ENCODE measurements at places on chromosomes 7 and 10.

DNA sequence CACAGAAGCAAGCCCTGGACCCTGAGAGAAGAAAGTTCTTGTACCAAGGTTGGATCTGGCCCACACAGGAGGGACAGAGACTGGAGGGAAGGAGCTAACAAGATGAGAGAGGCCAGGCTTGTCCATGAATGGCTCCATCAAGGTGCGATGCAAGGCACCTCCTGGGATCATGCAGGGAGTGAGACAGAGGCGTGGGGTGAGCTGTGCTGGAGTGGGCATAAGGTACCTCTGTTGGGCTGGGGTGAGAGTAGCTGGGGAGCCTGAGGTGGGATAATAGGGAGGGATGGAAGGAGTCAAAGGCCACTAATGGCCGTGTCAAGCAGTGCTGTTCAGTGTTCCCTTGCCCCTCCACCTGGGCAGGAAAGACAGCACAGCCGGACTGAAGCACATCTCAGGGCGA lies 9.9 kb downstream of the TMEM72 start:
- no peak for DNase-seq

DNA sequence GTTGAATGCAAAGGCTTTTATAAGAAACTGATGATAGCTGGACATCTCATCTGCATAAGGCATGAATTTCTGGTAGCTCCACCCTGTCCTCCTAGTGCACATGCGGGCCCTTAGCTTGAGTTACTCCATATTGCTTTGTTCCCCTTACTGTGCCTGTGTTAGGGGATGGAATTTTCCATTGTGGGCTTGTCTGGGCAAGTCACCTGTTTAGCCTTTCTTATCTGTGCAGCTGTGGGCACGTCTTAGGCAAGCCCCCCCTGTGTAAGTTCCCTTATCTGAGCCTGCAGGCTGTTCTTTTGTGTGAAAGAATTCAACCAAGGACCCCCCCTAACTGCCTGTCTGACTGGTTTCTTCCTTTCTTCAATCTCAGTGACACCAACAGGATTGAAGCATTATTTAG lies 14.5 kb upstream of the CROT start:
- no peak for DNase-seq

- peak; percentile 26 for DNase-seq
Measured at GRCh38 chr7:141071260-141071854, 2.5 kb upstream of the TMEM178B start.

DNA sequence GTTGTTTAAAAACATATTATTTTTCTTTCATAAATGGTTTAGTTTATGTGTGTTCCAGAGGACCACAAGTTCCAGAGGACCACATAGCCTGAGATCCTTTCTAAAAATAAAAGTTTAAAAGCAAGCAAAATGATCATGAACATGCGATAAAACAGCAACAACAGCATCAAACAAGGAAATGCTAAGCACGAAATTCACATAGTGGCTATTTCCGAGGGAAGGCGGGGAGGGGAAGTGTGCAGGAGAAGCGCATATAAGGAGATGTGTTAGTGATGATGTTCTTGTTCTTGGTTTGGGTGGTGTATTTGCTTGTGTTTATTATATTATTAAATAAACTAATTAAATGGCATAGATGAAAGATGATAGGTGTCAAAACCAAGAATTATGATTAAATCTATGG lies 1.2 kb downstream of the TBATA start:
- no peak for DNase-seq

DNA sequence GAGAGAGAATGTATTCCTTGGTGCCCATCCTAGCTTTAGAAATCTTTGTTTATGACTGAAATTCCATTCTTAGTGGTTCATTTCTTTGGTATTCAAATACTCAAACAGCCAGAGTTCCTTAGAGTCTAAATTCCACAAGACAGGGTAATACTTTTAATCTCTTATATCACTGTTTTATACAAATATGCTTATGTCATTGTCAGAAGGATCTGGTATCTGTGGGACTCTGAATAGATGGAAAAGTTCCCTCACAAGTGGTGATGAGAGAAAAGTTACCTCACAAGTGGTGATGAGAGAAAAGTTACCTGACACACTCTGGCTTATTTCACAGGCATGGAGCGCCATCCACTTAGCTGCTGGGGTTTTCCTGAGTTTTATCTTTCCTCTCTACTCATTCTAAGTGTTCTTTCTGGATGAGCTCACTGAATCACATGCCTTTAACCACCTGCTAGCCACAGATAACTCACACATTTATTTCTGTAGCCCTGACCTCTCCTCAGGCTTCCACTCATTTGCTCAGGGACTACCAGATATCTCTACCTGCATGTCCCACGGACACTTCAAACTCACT lies 784.0 kb downstream of the SUGCT start:
- peak; percentile 59 for DNase-seq

GRCh38 chr10:69662901-69663300 lies 32.9 kb downstream of the FAM241B start:
- no peak for DNase-seq

DNA sequence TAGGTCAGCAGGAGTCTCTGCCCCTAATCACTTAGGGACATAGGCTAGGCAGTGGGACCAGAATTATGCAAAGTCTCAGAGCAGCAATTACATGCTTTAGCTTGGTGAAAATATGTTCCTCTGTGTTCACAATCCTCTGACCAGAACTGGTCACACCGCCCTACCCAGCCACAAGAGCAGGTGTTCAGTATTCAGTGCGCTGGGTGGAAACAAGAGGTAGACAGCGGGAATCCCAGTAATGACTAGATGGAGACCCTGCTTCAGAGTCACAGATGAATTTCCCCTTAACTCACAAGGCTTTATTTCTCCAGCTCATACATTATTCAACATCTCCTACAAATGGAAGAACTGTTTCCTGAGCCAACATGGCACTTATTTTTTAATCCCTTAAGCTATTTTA lies 763.7 kb upstream of the POM121L12 start:
- no peak for DNase-seq

DNA sequence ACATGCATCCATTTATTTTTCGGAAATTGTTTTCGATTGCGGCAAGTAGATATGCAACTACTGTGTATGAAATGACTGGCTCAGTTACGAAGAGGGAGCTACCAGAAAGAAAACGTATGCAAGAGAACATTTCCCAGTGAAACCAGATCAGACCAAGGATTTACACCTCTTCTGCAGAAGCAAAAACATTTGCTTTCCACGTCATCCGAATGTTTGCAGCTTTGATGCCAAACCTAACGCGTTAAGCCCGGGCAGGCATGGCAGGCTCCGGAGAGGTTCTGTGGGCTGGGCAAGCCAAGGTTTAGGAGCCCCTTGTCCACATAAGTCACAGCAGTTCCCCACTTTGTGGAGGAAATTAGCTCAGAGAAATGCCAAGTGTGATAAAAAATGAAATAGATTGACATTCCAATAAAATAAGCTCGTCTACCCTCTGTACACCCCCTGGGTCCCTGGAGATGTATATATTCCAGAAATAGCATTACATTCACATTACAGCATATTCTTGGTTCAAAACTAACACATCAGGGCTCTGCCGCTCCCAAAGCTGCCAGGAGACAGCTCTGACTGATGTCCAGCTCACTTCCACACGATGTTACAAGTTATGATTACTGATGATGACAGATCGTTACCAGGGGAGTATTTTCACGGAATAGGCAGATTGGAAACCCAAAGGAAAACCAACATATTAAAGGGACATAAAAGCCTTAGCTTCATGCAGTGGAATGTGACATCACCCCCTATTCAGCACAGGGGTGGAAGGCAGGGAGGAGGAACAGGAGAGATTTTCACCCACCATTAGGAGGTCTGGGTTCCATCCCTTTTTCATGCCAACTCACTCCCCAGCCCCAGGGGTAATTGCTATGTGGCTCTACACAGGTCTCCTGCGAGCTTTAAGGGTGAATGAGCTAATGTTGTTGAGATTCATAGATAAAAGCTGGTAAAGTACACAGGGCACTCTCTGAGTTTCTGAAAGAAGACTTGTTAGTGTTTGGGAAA lies 81.5 kb downstream of the LYZL1 start:
- DNase-seq: no peak

GRCh38 chr10:65911151-65911835 lies 1014.5 kb upstream of the LRRTM3 start:
- DNase-seq: no peak

DNA sequence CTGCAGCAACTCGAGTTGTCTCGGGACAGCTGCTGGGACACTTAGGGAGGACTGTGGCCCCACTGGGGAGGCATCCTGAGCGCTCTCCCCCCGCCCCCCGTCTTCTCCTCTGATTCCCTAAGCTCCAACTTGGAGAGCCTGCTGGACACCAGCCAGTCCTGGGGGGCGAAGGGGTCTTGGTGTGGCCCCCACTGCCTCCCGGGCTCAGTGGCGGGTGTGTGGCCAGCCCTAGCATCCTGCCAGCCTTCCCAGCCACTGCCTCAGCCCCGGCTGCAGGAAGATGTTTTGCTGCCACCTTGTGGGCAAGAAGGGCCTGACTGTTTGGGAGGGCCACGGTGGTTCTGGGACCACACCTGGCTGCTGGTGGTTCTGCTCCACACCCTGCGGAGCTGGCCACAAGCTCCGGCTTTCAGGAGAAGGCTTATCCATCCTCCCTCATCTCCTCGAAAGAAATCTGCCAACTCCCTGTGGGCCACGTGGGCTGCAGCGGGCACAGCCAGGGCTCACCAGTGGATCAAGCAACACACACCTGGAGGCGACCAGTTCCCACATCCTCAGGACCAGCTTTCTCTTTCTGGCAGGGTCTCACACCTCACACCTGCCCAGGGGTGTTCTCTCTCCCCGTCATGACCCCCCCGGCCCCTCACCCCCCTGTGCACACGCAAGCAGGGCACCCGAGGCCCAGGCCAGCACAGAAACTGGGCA lies 24.8 kb downstream of the AGAP3 start:
- DNase-seq: peak; percentile 90

DNA sequence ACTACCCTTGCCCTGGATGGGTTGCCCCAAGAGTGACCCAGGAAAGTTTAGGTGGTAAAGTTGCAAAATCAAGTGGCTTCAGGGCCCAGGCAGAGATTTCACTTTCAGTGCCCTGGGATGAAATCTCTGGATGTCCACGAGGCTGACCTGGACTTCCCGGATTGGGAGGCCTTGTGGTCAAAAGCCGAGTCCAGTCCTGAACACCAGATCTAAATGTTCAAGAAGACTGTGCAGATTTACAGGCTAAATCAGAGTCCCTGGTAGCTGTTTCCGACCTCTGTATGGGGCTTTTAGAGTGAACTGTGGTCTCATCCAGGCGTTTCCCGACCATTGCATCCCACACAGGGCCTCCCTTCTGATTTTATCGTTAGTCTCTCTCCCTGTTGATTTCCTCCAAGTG lies 95.3 kb downstream of the WDR11 start:
- DNase-seq: no peak

DNA sequence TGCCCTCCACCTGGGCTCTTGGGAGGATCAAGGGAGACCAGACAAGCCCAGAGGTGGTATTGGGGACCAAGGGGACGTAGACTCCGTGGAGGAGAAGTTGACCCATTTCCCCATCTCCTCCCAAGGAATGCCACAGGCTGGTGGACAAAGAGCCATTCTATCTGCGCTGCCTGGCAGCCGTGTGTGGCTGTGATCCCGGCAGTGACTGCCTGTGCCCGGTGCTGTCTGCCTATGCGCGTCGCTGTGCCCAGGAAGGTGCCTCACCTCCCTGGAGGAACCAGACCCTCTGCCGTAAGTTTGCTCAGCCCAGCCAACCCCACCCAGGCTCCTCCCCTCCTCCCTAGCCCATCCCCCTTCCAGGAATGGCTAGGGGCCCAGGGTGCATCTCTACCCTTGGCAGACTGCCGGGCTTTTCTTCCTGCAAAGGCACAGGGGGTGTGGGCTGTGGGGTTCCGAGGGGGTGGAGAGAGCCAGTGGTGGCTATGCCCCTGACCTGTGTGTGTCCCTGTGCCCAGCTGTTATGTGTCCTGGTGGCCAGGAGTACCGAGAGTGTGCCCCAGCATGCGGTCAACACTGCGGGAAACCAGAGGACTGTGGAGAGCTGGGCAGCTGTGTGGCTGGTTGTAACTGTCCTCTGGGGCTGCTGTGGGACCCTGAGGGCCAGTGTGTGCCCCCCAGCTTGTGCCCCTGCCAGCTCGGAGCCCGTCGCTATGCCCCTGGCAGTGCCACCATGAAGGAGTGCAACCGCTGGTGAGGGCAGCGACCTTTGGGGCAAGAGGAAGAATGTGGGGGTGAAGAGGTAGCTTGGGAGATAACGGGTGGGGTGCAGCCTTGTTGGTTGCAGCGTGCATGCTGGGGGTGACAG lies 10.2 kb upstream of the ZNF467 start:
- no peak for DNase-seq

- no peak for DNase-seq
Measured at GRCh38 chr7:115177823-115178222, 255.9 kb downstream of the MDFIC start.

DNA sequence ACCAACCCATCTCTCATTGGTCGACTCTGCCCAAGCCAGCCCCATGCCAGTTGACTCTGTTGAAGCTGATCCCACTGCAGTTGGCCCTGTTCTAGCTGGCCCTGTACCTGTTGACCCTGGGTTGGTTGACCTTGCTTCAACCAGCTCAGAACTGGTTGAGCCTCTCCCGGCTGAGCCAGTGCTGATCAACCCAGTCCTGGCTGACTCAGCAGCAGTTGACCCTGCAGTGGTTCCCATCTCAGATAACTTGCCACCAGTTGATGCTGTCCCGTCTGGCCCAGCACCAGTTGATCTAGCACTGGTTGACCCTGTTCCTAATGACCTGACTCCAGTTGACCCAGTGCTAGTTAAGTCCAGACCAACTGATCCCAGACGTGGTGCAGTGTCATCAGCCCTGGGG lies 7.4 kb downstream of the PPRC1 start:
- DNase-seq: no peak

Measured in foreskin fibroblast (primary cell).